ENCODE measurements at places on chromosomes 12 and 14.
A peak's percentile ranks its signal among the peaks of the same experiment; 100 is the strongest.

DNA sequence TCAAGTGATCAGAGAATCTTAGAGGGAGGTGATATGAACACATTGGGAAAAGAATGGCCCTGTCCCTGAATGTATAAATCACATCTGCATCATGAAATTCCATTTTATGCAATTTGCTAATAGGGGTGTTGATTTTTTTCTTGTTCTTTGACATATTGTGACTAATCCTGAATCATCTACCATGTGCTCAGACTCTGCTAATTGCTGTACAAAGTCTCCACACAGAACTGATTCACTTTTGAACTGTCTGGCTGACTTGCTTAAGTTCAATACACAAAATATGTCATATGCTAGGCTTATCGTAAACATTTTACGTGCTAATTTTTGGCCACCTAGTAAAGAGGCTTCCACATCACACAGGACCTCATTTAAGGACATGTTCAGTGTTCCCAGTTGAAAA lies 2.6 kb downstream of the TMEM132D start:
- no peak for DNase-seq

DNA sequence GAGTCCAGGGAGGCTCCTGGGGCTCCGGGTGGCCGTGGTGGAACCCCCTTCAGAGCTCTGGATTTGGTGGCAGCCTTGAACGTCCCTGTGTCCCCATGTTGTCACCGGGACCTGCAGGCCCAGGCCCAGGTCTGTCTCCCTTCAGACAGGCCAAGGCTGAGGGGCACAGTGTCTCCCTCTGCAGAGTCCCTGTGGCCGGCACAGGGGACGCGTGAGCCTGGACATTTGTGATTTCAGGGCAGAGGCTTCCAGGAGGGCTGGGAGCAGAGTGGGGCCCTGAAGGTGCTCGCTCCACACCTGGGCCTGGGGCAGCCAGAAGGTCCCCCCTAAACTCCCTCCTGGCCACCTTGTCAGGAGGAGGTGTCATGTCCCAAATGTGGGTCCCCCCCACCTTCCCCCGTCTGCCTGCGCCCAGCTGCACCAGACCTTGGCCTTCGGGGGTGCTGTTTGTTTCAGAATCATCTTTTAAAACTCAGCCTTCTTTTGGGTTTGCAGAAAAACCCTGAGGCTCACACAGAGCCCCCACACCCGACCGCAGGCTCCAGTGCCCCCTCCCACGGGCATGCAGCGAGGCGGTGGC lies 47.6 kb downstream of the KIF26A start:
- no peak for DNase-seq

- DNase-seq = no peak
These were observed 11.5 kb upstream of the TEX22 start for GRCh38 chr14:105386581-105387529.

GRCh38 chr12:77319166-77319565 lies 253.8 kb upstream of the E2F7 start:
- no peak for DNase-seq

DNA sequence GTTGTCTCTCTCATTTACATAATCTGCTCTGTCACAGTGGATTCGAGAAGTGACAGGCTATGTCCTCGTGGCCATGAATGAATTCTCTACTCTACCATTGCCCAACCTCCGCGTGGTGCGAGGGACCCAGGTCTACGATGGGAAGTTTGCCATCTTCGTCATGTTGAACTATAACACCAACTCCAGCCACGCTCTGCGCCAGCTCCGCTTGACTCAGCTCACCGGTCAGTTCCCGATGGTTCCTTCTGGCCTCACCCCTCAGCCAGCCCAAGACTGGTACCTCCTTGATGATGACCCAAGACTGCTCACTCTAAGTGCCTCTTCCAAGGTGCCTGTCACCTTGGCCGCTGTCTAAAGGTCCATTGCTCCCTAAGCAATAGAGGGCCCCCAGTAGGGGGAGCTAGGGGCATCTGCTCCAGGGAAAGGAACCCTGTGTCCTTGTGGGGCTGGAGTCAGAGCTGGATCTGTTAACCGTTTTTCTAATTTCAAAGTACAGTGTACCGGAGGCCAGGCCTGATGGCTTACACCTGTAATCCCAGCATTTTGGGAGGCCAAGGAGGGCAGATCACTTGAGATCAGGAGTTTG lies 5.1 kb downstream of the ERBB3 start:
- DNase-seq = peak; percentile 46

DNA sequence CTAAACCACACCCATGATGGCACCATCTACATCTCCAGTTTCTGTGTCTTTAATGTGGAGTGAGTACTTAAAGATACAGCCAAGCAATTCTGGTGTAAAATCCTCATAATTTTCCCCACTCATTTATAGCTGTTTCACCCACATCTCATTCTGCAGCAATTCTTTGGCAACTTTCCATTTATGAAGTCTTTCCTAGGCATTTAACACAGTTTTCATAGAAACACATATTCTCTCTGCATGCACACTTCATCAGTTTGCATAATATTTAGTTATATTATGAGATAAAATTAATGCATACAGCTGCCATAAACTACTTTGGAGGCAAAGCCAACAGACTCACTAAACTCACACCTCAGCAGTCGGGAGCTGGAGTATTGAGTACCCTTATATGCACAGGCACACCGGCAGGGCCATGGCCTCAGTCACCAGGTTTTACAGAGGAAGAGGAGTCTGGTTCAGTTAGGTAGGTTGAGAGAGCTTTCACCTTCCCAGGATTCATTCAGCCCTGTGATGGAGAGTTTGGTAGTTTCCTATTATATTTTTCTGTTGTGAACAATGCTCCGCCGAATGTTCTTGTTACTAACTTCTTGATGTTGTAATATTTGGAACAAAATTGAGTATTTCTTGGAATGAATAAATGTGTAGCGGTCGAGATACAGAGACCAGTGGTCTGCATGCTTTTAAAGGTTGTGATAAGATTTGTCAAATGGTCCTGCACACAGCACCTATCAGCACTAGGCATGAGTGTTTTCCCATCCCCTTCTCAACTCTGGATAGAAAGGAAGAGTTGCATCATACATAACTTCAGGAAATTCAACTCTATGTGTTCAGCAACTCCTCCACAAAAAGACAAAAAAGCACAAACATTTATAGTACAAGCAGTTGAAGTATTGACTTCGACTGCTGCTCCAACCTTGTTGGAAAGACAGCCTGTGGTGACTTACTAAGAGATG lies 123.5 kb downstream of the TTC8 start:
- no peak for DNase-seq

- no peak for DNase-seq
These were observed 128.0 kb downstream of the ETV6 start for GRCh38 chr12:11777451-11777850.

DNA sequence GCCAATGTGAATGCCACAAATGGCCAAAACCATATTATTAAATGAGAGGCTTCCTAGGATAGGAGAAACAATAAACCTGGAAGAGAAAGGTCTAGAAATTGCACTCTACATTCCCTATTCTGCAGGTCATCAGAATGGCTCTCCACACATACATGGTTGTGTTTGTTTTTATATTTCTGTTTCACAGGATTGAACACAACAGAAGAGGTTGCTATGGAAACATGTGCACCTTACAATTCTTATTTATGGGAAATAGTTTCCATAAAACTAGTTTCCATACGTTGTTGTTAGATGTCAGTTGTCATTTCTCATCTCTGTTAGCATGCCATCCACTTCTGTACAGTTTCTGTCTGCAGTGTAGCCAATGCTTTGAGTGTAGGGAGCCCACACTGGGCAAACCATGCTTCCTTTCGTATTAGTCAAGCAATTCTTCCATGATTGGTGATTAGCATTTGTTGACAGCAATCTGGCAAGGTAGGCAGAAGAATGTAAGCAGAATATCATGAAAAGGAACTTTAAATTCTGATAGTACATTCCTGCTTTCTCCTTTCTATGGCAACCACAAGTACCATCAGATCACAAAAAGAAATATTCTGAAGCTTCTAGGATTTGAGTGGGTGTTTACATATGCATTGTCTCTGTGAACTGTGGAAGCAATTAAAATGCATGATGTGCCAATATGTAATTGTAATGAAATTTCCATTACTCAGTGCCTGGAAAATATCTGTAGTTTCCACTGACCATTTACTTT lies 141.6 kb upstream of the AVPR1A start:
- no peak for DNase-seq

GRCh38 chr12:127245437-127245836 lies 1021.5 kb upstream of the TMEM132C start:
- peak; percentile 27 for DNase-seq

- DNase-seq = no peak
These were observed 136.5 kb upstream of the VRK1 start for GRCh38 chr14:96660667-96661066.
